Activated CD8-positive, alpha-beta memory T cell treated with anti-CD3 and anti-CD28 coated beads, Interleukin-2, amount 50 U/mL, for 4 hours (primary cell): ENCODE measurements at places on chromosomes 7 and 10.
A peak's percentile ranks its signal among the peaks of the same experiment; 100 is the strongest.

DNA sequence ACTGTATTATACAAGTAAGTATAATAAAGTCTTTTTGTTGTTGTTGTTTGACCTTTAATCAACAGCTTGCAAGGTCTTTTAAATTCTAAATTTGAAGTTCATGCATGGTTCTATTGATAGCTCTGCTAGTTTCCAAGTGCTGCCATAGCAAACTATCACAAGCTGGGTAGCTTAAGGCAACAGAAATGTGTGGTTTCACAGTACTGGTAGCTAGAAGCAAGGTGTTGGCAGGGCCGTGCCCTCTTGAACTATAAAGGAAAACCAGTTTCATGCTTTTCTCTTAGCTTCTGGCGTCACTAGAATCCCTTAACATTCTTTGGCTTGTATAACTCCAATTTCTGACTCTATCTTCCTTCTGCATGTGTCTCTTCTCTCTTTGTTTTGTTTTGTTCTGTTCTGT lies 1021.9 kb upstream of the AUTS2 start:
- no peak for DNase-seq

DNA sequence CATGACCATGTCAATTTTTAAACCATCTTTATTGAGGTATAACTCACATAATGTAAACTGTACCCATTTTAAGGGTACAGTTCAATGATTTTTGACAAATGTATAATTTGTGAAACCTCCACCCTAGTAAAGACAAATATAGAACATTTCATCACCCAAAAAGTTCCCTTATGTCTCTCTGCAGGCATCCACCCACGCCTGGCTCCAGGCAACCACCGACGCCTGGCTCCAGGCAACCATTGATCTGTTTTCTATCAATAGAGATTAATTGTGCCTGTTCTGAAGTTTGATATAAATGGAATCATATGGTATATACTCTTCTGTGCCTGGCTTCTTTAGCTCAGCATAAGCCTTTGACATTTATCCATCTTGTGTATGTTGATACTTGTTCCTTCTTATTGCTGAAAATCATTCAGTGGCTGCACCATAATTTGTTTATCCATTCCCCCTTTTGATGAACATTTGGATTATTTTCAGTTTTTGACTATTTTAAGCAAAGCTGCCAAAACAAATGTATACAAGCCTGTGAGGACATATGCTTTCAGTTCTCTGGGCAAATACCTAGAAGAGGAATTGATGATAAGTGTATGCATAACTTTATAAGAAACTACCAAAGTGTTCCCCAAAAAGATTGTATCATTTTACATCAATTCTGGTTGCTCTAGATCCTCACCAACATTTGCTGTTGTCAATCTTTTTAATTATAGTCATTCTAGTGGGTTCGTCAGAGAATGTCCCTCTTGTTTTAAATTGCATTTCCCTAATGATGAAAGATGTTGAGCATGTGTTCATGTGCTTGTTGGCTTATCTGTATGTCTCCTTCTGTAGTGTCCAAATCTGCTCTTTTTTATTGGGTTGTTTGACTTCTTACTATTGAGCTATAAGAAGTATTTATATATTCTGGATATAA lies 55.7 kb upstream of the HECTD2 start:
- DNase-seq, result no peak

GRCh38 chr7:150502519-150502918 lies 12.2 kb upstream of the GIMAP7 start:
- no peak for DNase-seq

- DNase-seq, result no peak
Observed at GRCh38 chr7:106604971-106605370, 56.0 kb downstream of the CCDC71L start.

- no peak for DNase-seq
Observed at GRCh38 chr10:48309711-48310226, 3.3 kb downstream of the MAPK8 start.

- DNase-seq, result no peak
Observed at GRCh38 chr7:68720697-68721096, 877.6 kb upstream of the AUTS2 start.

- DNase-seq, result peak; percentile 70
Observed at GRCh38 chr7:150755473-150756099, 18.4 kb downstream of the GIMAP5 start.

DNA sequence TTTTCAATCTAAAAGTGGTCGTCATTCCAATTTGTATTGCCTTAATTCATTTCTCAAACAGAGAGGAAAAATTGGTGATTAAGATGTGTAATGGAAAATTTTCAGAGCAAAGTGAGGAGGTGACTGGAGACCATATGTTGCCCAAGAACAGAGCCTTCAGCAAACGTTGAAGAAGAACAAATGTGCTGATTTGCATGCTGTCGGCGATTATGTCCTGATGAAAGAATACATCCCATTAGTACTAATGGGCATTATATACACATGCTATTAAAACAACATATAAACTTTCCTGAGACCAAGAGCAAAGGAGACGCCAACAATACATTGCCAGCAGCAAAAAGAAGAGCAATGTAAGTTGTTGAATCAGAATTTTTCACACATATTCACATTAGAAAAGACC lies 100.0 kb upstream of the ARID5B start:
- no peak for DNase-seq

- DNase-seq, result no peak
Observed at GRCh38 chr7:12456506-12456905, 52.8 kb upstream of the VWDE start.

DNA sequence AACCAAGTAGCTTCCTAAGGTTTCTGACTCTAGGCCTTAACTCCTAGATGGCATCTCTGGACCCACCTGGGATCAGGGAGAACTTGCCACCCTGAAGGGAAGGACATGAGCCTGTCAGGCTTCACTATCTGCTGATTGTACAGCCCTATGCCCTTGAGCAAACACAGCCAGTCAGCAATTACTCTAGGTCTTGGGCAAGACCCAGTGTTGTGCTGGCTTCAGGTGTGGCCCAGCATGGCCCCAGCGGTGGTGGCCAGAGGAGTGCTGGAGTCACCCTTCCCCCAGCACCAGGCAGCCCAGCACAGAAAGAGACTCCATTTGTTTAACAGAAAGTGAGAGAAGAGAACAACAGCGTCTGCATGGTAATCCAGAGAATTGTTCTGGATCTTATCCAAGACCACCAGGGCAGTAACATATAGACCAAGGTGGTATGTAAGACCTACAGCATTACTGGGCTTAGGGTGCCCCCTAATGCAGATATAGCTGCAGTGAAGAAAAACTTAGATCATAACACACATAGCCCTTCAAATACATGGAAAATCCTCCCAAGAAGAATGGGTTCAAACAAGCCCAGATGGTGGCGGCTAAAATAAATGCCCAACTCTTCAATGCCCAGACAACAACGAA lies 207.7 kb downstream of the MAGI2 start:
- no peak for DNase-seq

DNA sequence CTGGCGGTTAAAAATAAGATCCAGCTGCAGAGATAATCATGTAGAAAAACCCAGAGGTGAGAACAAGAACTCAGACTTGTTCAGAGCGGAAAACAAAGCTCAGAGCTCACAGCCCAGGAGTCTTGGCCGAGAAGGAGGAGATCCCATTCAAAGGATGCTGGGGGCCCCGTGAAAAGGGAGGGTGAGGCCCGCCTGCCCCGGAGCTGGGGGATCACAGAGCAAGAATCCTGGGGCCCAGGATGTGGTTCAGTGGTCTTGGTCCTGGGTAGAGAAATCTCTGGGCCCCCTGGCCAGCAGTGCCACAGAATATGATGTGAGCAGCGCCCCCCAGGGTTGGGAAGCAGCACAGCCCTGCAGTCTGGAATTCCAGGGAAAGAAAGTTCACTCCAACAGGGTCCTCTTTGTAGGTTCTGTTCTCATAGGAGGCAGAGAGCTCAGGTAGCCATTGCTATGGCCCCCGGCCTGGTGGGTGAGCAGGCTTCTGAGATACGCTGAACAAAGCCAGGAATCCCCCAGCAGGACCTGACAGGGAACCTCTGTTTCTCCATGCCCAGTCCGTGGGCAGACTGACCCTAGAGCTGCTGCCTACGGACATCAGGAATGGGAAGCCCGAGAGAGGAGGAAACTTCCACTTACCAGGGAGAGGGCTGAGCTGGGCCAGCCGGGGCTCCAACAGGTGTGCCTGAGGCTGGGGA lies 77.7 kb upstream of the GNA12 start:
- DNase-seq, result no peak

- no peak for DNase-seq
Observed at GRCh38 chr10:63628526-63629362, 107.5 kb downstream of the REEP3 start.

DNA sequence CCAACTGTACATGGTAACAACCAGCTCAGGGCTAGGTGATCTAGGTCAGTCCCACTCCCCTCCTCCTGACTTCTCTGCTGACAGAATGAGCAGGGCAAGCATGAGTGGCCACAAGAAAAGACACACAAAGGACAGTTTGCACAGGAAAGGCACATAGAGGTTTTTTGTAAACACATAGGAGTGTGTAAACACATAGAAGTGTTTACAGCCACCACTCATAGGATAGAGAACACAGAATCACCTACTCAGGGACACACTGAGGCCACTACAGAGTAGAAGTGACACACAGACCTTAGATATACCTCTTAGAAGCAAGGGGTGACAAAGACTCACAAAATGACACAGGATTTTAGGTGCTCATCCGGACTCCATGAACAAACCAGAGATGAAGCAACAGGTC lies 19.0 kb downstream of the NUDCD3 start:
- DNase-seq, result no peak

DNA sequence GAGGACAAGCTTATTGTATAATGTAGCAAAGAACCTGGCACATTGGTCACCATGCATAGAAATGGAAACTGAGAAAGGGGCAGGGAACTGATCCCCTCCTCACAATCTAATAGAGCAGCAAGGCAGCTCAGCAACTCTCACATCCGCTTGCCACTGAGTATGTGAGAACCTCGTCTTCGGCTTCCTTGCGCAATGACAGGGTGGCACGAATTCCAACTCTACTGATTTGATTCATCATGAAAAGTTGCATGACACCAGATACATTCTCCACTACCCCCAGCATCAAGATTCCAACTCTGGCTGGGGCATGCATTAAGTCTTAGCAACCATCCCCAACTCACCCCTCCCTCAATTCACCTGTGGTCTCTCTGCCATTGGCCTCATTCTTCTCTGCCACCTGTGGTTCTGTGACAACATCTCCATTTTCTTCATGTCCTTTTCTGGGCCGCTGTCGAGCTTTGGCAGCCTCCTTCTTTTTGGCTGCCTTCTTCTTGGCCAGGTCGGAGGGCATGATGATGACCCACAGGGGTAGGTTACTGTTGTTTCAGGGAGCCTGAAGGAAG lies 976 bp downstream of the ABCF2 start:
- DNase-seq, result no peak

- no peak for DNase-seq
Observed at GRCh38 chr10:27470885-27471284, 33.2 kb upstream of the RAB18 start.

DNA sequence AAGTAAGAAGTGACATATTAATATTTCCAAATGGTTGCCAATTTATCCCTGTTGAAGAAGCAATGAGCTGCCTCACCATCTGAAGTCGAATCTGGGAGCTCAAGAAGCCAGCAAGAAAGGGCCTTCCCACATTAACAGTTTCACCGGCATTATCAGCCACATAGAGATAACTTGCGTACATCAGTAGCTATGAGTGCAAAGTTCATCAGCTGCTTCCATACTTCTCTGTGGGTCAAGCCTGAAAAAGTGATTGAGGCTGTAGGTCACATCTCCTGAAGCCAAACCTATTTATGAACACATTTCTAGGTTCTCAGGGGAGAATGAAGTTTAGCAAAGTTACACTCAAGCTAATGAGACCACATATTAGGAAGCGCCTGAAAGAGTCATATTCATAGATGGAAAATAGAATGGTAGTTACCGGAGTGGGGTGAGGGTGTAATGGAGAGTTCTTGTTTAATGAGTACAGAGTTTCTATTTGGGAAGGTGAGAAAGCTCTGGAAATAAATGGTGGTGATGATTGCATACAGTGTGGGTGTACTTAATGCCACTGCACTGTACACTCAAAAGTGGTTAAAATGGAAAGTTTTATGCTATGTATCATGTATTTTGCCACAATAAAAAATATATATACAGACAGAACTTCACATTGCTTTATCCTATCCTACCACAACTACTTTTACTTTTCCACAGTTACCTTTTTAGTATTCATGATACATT lies 189.3 kb upstream of the SP4 start:
- DNase-seq, result no peak

DNA sequence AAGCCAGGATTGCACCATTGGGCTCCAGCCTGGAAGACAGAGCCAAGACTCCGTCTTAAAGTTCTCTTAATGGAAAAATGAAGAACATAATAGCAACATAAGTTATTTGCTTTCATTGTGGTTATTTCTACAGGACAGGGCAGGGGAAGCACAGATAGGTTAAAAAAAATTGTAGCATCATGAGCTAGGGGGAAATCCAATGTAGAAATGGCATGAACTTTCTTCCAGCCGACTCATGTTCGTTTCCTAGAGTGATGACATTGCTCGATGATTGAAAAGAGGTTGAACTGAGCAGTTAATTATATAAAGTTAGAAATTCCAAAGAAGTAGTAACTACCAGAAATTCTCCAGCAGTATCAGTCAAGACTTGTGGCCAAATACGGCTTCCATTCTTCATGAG lies 64.9 kb downstream of the DAGLB start:
- no peak for DNase-seq

DNA sequence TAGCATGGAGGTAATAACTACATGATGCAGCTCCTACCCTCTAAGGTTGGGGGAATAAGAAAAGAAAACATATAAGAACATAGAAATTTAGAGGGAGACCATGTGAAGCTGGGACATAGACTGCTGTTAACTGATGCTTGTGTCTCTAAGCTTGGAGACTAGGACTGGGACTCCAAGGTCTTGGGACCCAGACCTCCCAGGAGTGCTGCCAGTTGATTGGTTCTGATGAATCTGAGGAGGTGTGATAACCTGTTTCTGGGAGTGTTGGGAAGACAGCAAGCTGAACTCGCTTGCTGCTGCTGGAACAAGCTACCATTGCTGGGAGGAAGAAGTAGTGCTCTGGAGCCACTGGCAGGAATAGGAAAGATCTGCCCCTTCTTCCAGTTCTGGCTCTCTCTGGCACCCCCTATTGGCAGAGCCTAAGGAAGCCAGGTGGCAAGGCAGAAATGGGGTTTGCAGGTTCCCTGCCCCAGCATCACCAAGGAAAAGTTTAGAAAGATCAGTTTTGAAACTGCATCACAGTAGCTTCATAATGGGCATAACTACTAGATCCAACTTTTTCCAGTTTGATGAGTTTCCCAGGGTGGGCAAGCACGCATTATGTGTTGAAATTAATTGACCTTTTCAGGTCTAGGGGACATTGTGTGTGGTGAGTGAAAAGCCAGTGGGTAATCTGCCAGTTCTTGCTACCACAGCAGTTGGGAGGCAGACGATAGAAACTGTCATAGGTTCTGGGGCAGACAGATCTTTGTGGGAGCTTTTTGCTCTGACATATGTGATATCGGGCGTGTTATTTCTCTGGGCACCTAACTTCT lies 140.7 kb downstream of the SND1 start:
- DNase-seq, result peak; percentile 32

GRCh38 chr7:22363756-22364422 lies 6.9 kb upstream of the RAPGEF5 start:
- DNase-seq, result no peak
